ENCODE measurements at places on chromosomes 2 and 18.

GRCh38 chr2:8090748-8091700 lies 590.8 kb upstream of the ID2 start:
- no peak for DNase-seq

- DNase-seq, result no peak
Observed at GRCh38 chr18:60113396-60113795, 213.6 kb downstream of the PMAIP1 start.

- no peak for DNase-seq
Observed at GRCh38 chr2:86219896-86220295, 20.6 kb downstream of the MRPL35 start.

- DNase-seq, result no peak
Observed at GRCh38 chr2:207394812-207395534, 134.8 kb upstream of the CREB1 start.

GRCh38 chr2:52314231-52314630 lies 1282.3 kb upstream of the NRXN1 start:
- DNase-seq, result no peak

DNA sequence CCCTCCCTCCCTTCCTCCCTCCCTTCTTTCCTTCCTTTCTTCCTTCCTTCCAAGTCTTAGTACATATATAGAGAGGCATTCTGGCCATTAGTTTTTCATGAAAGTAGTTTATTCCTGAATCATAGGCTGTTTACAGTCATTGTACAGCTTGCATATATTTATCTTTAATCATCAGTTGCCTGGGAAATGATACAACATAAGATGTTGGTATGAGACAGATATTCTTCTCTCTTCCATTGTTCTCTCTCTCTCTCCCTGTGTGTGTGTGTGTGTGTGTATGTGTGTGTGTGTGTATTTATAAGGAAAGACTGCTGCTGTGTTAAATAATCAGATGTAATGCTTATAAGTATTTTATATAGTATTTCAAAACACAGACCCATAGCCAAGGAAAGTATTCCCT lies 289.8 kb upstream of the UBE2E3 start:
- no peak for DNase-seq

GRCh38 chr2:235566415-235566814 lies 72.6 kb downstream of the AGAP1 start:
- DNase-seq, result no peak

GRCh38 chr2:227482638-227483340 lies 10.8 kb downstream of the AGFG1 start:
- DNase-seq, result no peak

- no peak for DNase-seq
Observed at GRCh38 chr18:34942276-34942675, 98.9 kb upstream of the MAPRE2 start.

DNA sequence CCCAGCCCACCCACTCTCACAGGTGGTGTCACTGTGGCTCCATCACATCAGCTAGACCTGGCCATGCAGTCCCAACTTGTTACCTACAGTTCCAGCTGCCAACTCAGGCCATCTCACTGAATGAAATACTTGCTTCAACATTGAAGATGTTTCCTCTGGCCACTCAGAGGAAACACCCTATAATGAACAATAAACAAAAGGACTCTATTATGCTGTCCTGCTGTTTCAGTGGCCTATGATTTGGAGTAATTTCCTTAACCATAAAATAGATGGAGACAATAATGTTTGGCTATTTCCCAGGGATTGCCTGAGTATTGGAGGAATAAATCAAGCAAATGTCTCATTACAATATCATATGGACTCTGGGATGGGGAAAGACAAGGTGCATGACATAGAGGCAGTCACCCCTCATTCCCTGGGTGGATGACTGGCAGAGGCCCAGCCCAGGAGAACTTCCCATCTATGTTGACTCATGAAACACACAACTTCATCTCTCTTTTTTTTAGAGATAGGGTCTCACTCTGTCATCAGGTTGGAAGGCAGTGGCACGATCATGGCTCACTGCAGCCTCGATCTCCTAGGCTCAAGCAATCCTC lies 134.4 kb downstream of the TGIF1 start:
- DNase-seq, result no peak

- DNase-seq, result no peak
Observed at GRCh38 chr18:72409903-72410302, 134.2 kb downstream of the CBLN2 start.

DNA sequence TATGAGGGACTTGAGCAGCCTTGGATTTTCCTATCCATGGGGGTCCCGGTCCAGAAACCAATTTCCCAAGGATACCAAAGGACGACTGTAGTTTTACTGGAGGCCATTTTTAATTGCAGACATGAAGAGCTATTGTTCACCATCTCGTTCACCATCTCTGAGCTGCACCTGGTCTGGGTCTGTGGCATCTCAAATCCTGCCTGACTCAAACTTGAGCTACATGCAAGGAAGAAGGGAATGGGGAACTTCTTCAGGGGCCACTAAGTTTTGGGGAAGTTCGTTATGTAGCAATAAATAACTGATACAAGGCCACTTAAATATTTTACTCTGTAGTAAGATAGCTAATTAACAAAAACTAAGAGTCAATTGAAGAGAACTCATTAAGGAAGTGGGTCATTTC lies 2.1 kb upstream of the SMCHD1 start:
- DNase-seq, result peak; percentile 94

DNA sequence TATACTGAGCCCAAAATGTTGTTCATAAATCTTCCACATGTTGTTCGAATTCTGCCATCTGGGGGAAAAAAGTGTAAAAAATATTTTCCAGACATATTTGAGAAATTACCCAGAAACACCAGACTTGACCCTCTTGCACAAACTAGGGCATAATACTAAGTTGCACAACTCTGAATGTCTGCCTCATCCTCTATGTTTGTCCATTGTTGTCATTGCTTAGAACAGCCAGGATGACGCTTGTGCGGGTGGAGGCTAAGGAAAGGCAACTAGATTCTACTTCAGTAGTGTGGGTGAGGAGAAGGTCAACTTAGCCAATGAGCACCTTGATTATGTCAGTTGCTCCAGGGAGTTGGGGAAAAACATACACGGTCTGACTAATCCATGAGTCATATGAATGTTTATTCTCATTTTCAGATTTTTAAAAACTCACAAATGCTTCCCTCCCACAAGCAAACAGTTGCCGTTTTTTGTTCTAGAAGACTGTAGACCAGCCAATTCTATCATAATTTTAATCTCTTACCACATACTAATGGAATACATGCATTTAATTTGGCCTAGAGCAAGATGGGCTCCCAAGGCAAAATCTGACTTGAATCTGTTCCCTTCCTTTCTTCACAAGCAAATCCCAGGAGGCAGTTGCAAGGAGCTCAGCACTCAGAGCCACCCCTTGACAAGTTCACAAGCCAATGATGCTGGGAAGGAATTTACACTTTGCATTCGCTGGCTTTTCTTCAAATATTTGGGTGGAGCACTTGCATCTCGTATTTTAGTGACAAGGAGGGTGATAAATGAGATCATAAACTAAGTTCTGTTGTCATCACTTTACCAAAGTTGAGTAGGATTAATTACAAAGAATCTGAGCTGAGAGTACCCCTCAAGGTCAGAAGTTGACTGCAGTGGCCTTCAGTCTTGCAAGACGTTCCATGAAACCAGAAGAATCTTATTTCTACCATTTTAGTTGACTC lies 163.2 kb upstream of the TWIST2 start:
- no peak for DNase-seq

DNA sequence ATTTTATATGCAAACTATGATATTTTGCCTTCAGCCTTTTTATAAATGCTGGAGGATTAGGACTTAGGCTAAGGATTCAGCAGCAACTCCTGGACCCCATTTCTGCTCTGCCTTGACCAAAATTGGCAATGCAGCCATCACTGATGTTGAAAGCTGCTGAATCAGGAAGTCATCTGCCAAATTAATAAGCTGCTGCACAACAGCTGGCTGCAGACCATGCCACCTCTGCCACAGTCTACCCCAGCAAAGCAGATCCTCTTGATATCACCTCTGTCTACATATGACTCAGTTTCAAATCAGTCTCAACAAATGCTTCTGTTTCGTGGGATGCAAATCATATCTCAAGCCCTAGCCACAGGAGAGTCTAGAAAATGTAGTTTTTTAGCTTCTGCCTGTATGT lies 7.1 kb upstream of the SOS1 start:
- peak; percentile 19 for DNase-seq

GRCh38 chr2:8281950-8282857 lies 399.7 kb upstream of the ID2 start:
- DNase-seq, result no peak

GRCh38 chr18:30903566-30903965 lies 139.0 kb downstream of the DSC3 start:
- DNase-seq, result no peak

- DNase-seq, result no peak
Observed at GRCh38 chr2:219289537-219290361, 10.6 kb downstream of the DNAJB2 start.

DNA sequence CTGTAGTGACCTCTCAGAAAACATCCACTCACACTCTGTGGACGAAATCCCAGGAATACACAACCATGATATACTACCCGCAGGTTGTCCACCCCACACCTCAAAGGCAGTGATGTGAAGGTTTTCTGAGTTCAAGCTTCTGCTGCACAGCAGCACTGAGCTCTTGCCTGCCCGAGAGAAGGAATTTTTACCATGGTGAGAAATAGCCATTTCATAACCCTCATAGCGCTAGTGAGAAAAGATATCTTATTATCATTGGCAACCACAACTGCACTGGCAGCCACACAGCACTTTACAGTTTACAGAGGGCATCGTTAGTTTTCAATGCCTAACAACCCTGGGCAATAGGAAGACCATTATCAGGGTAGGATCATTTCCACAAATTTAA lies 36.9 kb downstream of the NAPG start:
- no peak for DNase-seq

GRCh38 chr2:69170661-69171060 lies 157.7 kb downstream of the ANTXR1 start:
- no peak for DNase-seq

- DNase-seq, result no peak
Observed at GRCh38 chr18:79380816-79381806, 14.6 kb upstream of the NFATC1 start.

DNA sequence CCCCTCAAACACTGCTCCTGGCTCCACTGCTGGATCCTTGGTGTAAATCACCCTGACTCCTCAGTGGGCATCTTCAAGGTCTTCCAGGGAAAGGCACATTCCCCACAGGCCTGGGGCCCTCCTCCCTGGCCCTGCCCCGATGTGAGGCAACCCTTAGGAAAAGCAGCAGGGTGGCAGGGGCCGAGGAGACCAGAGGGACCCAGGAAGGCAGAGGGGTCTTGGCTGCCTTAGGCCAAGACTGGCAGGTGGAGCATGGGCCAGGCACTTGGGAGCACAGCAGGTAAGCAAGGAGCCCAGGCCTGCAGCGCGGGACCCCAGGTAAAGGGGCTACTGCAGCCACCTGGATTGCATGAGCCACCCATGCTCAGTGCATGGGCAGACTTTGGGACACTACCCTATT lies 96.9 kb downstream of the GYPC start:
- no peak for DNase-seq

DNA sequence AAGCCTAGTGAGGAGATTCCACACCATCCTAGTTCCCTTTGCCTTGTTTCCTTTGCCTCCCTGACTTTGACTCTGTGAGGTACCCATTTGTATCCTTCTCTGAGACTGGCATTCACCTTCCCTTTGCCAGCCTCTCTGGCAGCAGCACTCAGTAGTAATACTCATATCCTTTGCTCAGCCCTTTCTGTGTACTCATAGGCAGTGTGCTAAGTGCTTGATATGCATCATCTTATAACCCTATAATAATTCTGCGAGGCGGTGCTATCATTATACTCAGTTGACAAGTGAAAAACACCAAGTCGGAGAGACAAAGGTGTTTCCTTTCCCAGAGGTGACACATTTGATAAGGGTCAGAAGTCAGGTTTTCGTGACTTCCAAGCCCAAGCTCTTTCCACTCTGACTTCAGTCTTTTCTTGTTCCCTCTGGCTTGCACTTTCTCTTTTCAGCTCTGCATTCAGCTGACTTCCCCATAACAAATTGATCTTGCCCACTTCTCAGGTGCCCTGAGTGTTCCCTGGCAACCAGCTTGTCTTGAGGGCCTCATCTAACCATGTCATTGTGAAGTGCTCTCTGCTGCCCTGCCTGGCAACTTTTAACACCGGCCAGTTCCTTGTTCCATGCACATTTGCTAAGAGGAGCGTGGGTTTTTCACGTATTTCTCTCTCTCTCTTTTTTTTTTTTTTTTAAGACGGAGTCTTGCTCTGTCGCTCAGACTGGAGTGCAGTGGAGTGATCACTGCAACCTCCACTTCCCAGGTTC lies 94.5 kb upstream of the UPP2 start:
- DNase-seq, result no peak

DNA sequence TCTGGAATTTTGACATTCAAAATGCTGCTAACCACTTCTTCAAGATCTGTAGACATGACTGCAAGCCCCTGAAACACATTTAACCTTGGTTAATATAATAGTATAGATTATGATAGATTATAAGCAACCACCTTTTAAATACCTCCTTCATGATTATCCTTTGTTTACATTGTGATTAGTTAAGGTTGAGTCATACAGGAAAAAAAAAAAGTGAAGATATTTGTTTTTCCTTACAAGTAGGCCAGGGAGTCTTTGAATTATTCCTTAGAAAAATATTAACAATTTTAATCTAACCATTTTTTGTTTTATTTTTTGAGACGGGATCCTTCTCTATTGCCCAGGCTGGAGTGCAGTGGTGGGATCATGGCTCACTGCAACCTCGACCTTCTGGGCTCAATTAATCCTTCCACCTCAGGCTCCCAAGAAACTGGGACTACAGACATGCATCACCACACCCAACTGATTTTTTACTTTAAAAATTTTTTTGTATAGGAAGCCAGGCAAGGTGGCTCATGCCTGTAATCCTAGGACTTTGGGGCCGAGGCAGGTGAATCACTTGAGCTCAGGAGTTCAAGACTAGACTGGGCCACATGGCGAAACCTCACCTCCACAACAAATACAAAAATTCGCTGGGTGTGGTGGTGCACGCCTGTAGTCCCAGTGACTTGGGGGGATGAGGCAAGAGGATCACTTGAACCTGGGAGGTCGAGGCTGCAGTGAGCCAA lies 99.4 kb downstream of the SLC39A10 start:
- no peak for DNase-seq

DNA sequence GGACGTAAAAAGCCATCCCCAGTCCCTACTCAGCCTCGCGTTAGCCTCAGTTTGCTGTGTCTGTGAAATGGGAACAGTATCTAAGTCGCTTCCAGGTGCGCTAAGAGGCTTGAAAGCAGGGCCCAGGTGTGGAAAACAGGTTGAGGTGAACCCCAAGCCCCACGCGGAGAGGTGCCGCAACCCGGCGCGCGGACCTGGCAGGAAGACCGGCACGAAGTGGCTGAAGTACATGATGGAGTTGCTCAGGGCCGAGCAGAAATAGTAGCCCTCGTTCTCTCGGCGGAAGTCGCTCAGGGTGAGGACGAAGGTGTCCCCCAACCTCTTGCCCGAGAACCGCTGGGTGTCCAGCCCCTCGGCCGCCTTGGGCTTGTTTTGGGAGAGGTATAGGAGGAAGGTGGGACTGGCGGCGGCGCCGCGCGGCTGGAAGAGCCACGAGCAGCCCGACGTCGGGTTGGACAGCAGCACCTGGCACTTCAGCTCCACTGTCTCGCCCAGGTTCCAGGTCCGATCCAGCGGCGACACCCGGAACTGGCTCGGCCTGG lies 508 bp downstream of the CD8A start:
- no peak for DNase-seq

- no peak for DNase-seq
Observed at GRCh38 chr18:688323-688722, 24.1 kb downstream of the ENOSF1 start.
